ENCODE measurements at places on chromosomes 2 and 18.

DNA sequence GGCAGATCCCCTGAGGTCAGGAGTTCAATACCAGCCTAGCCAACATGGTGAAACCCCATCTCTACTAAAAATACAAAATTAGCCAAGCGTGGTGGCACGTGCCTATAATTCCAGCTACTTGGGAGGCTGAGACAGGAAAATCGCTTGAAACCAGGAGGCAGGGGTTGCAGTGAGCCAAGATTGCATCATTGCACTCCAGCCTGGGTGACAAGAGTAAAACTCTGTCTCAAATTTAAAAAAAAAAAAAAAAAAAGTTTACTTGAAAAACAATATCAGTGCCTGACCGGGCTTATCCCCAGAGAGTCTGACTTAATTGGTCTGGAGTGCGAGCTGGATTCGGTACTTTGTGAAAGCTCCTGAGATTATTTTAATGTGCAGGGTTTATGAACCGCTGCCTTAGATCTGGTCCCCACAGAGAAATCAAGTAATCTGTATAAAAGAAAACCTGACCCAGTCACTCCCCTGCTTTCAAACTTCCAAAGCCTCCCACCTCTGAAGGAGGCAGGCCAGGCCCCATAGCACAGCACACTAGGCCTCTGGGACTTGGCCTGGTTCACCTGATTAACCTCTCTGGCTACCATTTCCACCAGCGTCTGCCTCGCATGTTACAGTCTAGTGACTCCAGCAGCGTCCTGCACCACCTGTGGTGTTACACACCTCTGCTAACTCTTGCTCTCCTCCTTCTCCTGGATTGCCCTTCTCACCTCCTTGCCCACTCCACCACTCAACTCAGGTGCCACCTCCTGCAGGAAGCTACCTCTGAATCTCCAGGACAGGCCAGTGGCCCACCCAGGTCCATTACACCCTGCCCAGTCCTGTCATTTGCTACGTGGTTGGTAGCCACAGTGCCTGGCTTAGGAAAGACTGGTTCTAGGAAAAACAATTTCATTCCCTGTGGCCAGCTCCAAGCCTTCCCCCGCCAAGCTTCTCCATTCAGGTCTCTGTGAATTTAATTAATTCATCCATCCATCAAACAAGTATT is 114.3 kb upstream of the PPP1CB start:
- DNase-seq, result no peak

- DNase-seq, result no peak
These were observed 39.2 kb downstream of the GRHL1 start for GRCh38 chr2:9990736-9991135.

DNA sequence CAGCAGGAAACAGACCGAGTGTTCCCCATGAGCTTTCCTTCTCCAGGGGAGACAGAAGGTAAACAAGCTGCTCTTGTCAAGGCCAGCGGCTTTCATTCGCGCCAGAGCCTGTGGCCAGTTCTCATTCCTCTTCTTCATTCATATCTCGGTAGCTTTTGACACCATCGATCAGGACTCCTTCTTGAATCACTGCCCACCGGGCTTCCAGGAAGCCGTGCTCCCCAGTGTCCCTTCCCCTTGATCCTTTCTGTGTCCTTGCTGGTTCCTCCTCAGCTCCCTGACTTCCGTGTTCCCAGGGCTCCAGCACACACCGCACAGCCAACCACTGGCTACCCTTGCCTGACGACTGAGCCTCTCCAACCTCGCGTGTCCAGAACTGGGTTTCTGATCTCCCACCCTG is 14.1 kb downstream of the SLC66A3 start:
- DNase-seq, result no peak

GRCh38 chr2:217181512-217181911 is 321.6 kb upstream of the TNP1 start:
- no peak for DNase-seq

GRCh38 chr2:148048475-148049221 is 27.8 kb downstream of the MBD5 start:
- no peak for DNase-seq

DNA sequence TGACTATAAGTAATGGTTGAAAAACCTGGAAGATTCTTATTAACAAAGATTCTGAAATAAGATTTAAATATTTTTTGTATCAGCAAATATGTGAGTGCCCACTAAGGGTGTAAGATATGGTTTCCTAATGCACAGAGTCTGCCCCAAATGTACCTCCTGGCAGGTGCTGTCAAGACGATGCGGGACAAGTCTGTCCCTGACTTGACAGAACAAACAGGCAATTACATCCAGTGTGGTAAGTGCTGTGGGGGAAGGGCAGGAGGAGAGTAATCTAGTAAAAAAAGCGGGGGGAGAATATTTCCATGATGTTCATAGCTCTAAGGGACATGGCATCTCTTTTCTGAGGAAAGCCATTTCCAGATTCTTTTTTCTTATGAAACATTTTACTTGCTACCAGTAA is 127.5 kb downstream of the COL4A4 start:
- no peak for DNase-seq
